ENCODE measurements at places on chromosomes 4 and X.

DNA sequence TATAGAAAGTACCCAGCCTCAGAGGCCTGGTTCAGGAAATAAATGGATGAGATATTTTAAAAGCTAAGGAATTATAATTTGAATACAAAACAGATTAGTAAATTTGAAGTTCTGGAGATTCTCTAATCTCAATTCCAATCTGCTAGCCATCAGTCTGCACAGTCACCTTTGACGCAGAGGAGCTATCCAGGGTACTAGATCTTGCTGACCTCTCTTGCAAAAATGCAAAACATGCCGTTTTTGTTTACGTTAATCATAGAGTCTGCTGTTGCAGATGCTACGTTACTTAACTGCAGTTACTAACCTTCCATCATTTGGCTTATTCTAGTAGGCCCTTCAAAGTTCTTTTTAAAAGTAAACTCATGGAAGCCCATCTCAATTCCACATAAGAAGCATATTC lies 10.4 kb downstream of the CCSER1 start:
- DNase-seq: no peak

DNA sequence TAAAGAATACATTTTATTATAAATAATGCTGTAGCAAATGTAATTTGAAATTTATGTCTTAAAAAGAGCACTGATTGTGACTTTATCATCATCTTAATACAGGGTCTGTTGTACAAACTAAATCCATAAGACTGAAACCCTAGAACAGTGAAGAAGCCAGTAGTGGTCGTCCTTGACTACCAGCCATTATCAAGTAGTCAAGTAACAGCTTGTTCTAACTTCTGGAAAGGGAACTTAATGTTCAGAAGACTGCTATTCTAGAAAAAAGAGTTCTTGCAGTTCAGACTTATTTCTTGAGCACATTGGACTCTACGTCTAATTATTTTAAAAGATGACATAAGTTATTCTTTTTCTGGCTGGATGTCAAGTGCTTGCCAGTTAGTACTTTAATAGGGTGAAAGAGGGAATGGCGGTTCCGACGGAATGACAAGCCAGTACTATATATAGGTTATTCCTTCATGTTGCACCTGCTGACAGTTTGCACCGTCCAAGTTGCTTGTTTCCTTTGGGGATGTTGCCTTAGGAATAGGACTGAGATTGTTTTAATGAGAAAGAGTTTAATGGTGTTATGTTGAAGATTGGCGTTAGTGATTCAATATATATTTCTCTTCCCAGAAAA lies 109.9 kb downstream of the RAPGEF2 start:
- DNase-seq: no peak

DNA sequence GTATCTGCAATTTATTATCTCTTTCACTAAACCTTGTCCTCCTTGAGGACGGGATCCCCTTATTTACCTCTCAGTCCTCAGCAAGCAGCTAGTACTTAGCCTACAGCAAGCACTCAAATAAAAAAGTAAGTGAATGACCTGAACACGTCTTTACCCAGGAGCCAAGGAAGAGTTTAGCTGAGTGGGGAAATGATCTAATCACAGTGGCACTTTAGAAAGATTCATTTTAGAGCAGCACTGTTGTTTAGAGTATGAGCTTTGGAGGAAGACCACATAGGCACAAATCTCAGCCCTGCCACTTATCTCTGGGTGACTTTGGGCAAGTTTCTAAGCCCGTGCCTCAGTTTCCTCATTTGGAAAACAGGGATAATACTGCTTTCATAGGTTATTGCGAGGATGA lies 2.7 kb downstream of the FAM120C start:
- peak; percentile 39 for DNase-seq

DNA sequence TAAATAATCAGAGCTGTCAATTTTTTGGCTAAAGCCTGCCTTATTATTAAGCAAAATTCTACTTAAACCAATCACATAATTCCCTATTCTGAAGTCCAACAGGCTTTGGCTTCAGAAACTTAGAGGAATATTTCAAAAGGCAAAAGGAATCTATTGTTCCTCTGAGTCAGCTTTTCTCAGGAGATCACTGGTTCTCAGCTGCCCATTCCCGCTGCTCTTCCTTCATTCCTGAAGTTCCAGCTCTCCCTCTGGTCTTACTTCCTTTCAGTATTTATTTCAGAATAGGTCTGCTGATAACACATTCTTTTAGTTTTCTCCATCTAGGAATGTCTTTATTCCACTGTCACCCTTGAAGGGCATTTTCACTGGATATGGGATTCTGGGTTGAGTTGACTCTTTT lies 133.7 kb downstream of the SOWAHB start:
- DNase-seq: peak; percentile 93

- peak; percentile 54 for DNase-seq
Observed at GRCh38 chr4:83334425-83335241, at the start of gene HPSE. Gene HPSE (minus strand): TSS chr4:83334848. CDS start chr4:83334782, 66 bp downstream.

GRCh38 chrX:154323537-154323936 lies 27.9 kb downstream of the TKTL1 start:
- no peak for DNase-seq

DNA sequence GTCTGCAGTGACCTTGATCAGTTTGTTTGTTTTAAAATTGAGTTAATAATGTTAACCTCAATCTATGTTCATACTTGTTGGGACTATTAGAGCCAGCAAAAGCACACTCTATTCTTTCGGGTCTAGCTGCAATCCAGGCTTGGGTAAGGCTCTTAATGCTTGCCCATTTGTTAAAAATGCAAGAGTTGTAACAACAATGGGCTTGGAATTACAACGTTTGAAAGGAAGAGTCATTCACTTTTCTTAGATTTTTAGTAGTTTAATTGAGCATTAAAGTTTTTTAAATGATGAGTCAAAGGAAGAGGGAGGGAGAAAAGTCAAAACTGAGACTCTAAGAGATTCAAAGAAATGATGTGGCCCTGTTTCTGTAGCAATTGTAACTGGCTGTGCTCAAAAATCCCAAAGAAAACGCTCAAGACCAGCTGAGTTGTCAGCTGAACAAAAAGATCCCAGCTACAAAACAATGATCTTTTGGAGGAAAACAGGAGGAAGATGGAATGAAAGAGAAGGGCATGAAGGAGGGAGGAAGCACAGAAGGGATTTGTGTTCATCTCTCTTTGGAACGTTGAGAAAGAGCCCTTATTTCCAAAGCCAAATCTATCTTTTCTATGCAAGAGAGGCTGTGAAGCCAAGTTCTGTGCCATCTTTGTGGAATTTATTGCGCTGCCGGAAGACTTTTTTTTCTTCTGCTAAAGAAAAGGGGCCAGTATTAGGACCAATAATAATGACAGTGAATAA lies 5.5 kb downstream of the SCD5 start:
- no peak for DNase-seq

DNA sequence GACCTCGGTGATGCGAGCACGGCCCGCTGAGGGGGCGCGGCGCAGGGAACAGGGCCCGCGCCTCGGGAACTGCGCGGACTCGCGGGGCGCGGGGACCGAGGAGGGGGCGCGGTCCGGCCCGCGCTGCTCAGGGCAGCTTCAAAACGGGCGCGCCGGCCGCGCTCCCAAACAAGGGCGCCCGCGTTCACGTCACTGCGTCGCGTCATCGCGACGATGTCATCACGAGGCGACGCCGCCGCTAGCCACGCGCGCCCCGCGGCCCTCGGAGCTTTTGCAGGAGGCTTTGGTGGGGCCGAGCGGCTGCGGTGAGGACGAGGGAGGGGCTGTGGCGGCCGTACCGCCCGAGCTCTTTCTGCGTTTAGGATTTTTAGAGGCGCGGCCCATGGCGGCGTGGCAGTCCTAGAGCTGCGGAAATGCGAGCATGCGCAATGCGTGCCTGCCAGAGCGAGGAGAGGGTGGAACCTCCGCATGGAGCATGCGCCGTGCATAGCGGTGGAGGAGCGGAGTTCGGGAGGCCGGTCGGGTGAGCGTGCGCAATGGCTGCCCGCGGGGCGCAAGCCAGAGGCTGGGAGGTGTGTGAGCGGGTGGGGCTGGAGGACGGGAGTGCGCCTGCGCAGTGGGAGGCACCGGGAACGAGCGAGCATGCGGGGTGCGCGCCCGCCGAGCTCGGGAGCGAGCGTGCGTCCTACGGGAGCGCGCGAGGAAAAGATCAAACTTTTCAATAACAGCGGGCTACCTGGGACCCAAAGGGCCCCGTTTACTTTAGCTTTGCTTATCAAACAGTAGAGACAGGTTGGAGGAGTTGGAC lies at the start of gene PPP2R3B:
Gene PPP2R3B, minus strand, starts transcription at position 140 of the 808 bp plus-strand sequence. CDS start 216 bp downstream, outside the sequence.
- peak; percentile 99 for DNase-seq

- DNase-seq: peak; percentile 65
Observed at GRCh38 chr4:52657618-52658501, 1.2 kb downstream of the USP46 start.

DNA sequence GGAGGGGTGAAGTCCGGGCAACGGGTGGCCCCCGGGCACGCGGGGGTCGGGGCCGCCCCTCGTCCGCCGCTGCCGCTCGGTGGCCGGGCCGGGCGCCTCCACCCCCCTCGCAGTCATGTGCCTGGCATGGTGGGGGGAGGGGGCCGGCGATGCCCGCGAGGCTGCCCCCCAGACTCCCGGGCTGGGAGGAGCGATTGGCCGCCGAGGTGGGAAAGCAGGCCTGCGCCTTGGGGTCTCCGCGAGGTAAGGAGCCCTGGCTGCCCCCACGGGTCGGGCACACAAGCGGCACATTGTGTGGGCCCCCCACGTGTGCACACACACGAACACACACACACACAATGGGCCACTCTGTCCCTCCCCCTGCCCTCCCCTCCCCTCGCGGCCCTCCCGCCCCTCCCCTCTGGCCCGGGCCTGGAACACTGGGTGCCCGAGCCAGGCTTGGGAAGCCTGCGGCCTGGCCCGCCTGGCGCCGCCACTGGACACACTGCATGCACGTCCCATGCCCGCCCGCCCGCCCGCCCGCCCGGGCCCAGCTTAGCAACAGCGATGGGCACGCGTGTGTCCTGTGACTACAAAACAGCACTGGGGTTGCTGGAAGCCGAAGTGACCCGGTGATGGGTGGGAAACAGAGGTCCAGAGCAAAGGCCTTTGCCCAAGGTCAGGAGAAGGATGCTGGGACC lies 1.3 kb downstream of the SLC6A8 start:
- no peak for DNase-seq

DNA sequence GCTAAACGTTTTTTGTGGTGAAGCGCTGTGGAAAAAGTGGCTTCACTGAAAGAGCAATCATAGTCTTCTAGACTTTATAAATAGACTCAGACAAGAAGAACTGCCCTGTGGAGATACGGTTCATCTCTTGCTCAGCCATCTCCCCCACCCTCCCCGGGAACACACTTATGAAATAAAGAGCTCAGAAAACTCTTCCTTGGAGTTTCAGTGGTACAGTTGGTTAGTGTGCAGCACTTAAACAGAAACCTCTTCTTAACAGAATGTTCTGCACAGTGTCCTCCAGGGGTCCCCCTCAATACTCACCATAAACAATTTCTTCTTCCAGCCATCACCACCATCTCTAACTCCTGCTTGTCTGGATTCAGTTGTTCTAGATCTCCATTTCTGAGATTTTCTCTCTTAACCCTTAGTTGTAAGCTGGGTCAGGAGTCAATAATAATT lies 313.0 kb downstream of the ARHGAP10 start:
- DNase-seq: no peak

GRCh38 chrX:78922754-78923153 lies 22.4 kb upstream of the P2RY10 start:
- DNase-seq: no peak

- no peak for DNase-seq
Observed at GRCh38 chr4:87117732-87118075, 102.7 kb downstream of the KLHL8 start.

GRCh38 chr4:16027114-16027513 lies 56.7 kb downstream of the PROM1 start:
- DNase-seq: peak; percentile 11

GRCh38 chr4:104451573-104451972 lies 43.1 kb downstream of the CXXC4 start:
- peak; percentile 10 for DNase-seq

DNA sequence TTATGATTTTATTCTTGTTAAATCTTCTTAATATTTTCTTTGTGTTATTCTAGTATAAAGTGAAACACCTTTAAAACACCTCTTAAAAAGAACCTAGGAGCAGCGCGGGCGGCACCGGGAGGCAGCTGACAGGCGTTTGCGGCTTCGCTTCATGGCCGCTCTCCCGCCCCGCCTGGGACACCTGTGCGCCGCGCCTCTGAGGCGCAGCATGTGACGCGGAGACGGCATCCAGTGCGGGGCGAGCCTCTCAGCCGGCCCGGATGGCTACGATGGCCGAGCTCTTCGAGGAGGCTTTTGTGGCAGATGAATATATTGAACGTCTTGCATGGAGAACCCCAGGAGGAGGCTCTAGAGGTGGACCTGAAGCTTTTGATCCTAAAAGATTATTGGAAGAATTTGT lies 1592.7 kb downstream of the TECRL start:
- no peak for DNase-seq

DNA sequence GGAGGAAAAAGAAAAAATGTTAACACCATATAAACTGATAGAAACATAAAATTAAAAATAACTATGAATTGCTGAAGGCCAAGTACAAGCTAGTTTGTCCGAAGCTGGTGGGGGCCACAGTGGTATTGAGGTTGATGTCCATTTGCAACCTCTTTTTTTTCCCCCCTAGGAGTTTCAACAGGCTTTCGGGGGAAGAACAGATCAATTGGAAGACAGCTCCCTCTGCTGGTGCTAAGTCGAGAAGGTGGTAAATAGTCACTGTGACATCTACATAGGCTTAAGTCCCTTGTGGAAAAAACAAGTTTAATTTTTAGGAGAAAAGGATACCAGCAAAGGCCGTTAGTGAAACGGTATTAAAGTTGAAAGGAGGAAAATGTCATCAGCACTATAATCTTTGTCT lies 115.7 kb upstream of the ZXDA start:
- no peak for DNase-seq

DNA sequence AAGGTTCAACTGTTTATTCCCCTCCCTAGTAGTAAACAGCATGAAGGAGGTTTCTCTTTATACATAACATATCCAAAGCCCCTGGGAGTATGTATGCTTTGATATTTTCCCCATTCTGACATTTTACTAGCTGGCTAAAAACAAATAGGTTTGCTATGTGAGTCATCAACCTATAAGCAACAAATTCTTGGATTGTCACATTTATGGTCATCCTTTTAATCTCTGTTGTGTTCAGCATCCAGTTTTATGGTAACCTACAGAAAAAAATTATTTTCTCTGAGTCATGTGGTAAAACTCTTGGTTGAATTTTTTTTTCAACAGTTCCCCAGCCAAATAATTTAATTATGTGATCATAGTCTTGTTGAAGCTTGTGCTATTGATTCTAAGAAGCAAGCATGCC lies 734.1 kb downstream of the ADGRL3 start:
- no peak for DNase-seq

GRCh38 chrX:29687687-29688086 lies 527.7 kb upstream of the MAGEB2 start:
- peak; percentile 65 for DNase-seq
